Renal pelvis (tissue), 12 donors: ENCODE measurements at places on chromosomes 5 and 9.

DNA sequence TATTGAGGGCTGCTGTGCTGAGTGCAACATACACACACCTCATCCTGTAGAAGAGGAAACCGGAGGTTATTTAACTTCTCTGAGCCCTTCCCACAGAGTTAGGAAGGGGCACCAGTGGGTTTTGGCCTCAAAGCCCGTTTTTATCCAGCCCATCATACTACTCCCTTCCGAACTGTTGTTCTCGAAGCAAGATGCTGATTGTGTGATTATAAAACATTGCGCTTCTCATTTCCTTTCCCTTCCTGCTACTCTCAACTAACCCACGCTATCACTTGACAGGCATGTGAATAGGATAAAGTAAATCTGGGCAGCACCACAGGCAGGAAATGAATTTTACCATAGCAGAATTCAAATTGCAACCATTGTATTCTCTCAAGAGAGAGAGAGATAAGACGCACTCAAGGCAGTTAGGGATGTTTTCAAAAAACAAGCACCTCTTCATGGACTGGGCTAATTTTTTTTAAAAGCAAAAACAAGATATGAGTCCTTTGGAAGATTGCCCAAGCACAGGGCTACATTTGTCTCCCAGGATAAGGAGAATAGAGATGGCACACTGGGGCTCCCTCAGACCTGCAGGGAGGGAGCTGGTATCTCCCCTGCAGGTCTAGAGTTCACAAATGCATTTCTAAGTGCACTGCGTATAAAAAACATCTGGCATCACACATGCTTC lies 52.6 kb downstream of the GNA14 start:
- DNase-seq = no peak

DNA sequence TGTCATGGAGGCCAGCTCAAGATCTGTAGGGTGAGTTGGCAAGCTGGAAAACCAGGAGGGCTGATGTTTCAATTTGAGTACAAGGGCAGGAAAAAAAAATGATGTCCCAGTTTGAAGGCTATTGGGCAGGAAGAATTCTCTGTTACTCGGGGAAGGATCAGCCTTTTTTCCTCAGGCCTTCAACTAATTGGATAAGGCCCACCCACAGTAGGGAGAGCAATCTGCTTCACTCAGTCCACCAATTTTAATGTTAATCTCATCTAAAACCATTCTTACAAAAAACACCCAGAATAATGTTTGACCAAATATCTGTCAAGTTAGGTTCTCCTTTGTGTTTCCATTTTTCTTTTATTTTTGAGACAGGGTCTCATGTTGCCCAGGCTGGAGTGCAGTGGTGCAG lies 382.4 kb downstream of the ARRDC3 start:
- DNase-seq = no peak

GRCh38 chr9:22595805-22596204 lies 149.2 kb downstream of the DMRTA1 start:
- no peak for DNase-seq

- no peak for DNase-seq
Measured at GRCh38 chr5:68418201-68418600, 202.6 kb downstream of the PIK3R1 start.

- DNase-seq = no peak
Measured at GRCh38 chr5:158483281-158483860, 616.3 kb downstream of the EBF1 start.

- DNase-seq = no peak
Measured at GRCh38 chr5:78758169-78758839, 109.7 kb upstream of the LHFPL2 start.

GRCh38 chr9:29697011-29697410 lies 2123.7 kb upstream of the C9orf72 start:
- DNase-seq = no peak
